Hepatocyte (in vitro differentiated cells): ENCODE measurements at places on chromosomes 12 and 14. TPM values are rescaled to one million over a fixed set of nuclear protein-coding genes. Genes with fewer than 3 reads are reported as not detected.

Gene NELL2
- total RNA-seq: 22.2 and 31.3 TPM in 2 replicates

Gene CFAP54
- total RNA-seq: 0.20 and 0.67 TPM in 2 replicates

- DNase-seq: no peak
Measured at GRCh38 chr12:80293759-80294158, 150.3 kb upstream of the PTPRQ start.

Gene GIT2
- total RNA-seq: 20.8 and 22.4 TPM in 2 replicates

DNA sequence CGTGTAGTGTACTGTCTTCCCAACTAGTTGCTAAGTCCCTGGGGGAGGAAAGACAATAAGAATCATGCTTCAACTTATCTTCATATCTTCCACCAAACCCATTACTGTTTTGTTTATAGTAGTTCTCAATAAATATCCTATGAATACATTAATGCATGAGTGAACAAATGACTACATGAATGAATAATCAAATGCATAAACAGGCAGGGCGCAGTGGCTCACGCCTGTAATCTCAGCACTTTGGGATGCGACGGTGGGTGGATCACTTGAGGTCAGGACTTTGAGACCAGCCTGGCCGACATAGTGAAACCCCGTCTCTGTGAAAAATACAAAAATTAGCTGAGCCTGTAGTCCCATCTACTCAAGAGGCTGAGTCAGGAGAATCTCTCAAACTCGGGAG lies 32.1 kb upstream of the NR2C1 start:
- no peak for DNase-seq

Gene SUSD6
- total RNA-seq: 16.2 and 28.4 TPM in 2 replicates

DNA sequence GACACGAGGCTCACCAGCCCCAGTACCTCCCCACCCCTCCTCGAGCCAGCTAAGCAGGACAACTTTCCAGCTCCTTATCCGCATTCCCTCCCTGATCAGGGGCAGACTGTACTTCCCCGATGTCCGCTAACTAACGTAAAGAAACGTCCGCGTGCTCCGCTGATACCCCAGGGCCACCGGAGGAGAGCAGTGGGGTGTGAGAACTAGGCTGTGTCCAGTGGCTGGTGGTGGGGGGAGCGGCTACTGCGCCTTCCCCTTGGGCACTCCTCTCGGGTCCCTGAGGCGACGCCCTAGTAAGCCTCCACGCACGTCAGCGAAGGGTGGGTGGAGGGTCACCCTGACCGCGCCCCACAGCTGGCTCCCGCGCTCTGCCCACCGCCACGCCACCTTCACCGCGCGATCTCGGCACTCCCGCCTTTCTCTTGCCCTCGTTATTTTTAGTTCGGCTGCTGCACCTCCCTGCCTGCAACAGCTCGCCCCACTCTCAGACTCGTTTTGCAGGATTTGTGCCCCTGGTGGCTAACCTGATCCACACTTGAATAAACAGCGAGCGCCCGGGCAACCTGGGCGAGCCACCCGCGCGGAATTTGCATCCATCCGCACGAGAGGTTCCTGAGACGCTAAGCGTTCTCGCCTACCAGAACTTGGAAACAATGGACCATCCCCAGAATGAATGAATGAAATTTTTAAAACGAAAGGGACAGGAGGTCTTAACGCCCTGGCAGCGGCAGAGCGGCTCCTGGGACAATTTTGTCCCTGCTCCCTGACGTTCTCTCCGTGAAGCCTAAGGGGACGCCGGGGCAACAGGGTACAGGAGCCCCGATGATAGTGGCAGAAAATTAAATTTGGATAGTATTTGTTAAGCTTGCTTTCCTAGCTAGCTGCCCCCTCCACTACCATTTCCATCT lies 6.9 kb upstream of the BMP4 start:
- peak; percentile 77 for DNase-seq

GRCh38 chr14:71942904-71943694 lies 10.9 kb downstream of the RGS6 start:
- no peak for DNase-seq

Gene EXD2
- 18.1 and 18.3 TPM in 2 replicates for total RNA-seq

- no peak for DNase-seq
Measured at GRCh38 chr14:23936084-23936829, 17.3 kb upstream of the DHRS4 start.

DNA sequence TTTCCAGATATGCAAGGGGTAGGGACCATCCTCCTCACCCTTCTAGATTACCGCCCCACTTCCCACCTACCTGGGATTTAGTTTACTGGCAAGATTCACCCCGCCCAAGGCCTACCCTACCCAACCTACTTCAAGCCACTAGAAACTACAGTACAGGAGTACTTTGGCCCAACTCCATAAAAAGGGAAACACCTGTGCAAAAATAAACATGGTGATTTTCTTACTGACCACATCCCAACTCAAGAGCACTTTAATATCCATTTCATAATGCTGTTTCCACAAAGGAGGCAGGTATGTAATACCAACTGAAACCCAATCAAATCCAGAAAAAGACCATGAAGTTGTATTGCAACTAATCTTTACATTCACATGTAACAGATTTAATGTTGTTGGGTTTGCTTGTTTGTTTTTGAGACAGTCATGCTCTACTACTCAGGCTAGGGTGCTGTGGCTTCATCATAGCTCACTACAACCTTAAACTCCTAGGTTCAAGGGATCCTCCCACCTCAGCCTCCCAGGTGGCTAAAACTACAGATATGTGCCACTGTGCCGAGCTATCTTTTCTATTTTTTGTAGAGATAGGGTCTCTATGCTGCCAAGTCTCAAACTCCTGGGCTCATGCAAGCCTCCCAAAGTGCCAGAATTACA lies 41.7 kb upstream of the RAP1B start:
- DNase-seq: no peak

- DNase-seq: peak; percentile 26
Measured at GRCh38 chr12:5409619-5410018, 22.3 kb upstream of the NTF3 start.

- DNase-seq: no peak
Measured at GRCh38 chr14:69350892-69351291, 47.2 kb downstream of the ERH start.

DNA sequence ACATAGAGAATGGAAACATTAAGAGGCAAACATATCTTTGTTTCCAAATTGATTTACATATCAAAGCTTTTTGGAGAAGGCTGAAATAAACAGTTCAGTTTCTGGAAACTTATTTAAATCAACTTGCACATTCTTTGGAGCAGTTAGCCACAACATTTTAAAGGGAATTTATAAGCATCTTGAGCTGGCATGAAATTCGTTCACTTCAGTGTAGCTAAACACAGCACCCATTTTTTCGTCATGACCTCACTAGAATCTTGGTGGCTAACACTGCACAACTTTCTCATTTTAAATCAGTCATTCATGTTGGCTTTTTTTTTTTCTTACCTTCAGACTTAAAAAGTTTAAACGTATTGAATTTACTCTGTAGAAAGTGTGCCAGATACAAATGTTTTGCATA lies 1139.9 kb upstream of the FLRT2 start:
- no peak for DNase-seq

DNA sequence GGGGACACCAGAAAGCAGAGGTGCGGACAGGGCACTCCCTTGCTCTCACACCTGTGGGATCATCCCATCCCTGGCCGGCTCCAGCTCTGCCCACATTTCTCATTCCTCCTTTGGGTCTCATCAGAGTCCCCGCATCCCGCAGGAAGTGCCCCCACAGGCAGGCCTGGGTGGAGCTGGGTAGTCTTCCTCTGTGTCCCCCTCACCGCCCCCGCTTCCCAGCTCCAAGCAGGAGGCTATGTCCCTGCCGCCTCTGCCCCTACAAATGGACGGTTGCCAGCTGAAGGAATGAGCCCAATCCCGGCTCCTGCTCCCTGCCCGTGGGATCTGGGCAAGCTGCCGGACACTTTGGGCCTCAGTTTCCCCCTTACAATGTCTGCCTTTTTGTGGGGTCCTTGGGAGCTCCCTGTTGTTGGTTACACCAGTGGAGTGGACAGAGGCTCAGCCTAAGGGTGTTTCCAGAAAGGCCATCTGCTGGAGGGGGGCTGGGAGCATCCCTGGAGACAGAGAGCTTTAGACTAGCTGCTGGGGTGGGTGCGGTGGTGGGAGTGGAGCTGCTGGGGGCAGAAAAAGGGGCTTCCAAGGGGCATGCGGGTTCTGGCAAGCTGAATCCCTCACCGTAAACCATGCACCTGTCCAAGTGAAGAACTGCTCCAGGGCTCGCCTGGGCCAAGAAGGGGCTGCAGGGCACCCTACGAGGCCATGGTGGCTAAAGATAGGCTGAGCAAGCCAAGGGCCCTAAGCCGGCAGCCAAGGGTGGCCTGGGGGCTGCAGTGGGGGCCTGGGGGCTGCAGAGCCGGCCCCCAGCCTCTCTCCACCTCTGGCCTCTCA lies 7.9 kb upstream of the GPR132 start:
- DNase-seq: peak; percentile 3

Gene ITGA7
- total RNA-seq: 13.0 and 15.2 TPM in 2 replicates

DNA sequence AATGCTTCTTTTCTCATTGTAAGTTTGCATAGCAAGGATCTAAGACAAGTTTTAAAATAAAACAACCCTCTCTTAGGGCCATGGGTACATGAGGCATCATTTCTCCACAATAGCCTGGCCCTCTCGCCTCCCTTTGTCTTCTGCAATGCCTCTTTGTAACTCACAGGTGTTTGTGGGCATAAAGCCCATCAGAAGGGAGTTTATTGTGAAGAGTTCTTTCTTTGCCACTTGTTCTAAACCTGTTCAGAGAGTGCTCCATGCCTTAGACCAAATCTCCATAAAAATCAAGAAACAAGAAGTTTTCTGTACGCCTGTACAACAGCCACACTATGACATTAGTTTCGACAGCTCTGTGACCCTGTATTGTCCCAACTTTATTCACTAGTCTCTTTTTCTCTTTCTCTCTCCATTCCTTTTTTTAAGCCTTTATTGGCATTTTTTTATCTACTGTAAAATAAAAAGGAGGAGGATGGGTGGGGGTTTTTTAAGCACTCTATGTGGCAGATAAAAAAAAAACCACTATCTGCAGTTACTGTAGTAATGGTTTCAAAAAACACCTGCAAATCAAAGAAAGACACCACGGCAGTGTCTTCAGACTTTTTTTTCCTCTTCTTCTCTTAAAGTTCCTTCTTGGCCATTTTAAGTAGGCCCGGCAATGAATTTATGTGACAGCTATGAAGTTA lies 1.6 kb downstream of the C12orf42 start:
- no peak for DNase-seq

GRCh38 chr12:75438059-75438754 lies 42.3 kb upstream of the GLIPR1 start:
- no peak for DNase-seq

- no peak for DNase-seq
Measured at GRCh38 chr14:75361751-75362433, 65.9 kb upstream of the JDP2 start.

- peak; percentile 21 for DNase-seq
Measured at GRCh38 chr14:78403278-78403815, 233.2 kb downstream of the NRXN3 start.

- DNase-seq: no peak
Measured at GRCh38 chr14:22428700-22429291, 160.2 kb downstream of the DAD1 start.

DNA sequence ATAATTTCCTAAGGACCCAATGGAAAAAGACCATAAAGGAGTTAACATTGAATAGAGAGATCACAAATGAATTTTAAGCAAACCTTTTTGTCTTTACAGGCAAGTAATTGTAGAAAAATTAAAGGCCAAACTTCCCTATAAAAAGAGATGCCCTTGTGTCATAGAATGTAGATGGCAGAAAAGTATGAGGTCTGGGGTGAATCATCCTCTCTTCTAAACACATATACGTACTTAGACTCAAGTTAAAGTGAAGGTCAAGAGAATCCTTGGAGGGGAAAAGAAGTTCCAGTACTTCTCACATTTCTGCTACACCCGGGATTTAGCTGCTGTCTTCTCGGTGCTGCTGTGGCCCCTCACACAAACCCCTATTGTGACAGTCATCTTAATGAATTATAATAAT lies 116.2 kb upstream of the ARID2 start:
- DNase-seq: no peak

Gene RNU4-1
- under 0.01 TPM in 2 replicates for total RNA-seq

Gene KLRC3
- not detected in 2 replicates for total RNA-seq

DNA sequence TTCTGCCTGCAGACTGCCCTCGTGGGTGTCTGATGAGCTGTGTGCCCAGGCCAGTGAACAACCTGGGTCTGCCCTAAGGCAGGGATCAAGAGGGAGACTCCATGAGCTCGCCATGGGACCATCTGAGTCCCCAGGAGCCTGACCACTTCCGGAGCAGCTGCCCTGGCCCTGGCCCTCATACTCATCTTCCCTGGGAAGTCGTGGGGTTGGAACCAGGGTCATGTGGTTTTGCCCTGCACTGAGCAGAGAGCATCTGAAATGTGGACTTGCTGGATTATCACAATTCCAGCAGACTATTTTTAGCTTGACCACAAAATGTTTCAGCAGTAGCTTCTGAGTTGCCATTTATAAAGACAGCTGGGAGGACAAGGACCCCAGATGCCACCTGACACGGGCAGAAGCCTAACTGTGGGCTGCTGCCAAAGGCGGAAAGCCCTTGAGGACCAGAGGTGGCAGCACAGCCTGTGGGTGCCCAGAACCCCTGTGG lies 6.7 kb downstream of the BTBD6 start:
- no peak for DNase-seq

GRCh38 chr12:24943947-24944600 lies 4.8 kb downstream of the BCAT1 start:
- no peak for DNase-seq

- no peak for DNase-seq
Measured at GRCh38 chr14:70896317-70896716, 10.9 kb upstream of the PCNX1 start.

DNA sequence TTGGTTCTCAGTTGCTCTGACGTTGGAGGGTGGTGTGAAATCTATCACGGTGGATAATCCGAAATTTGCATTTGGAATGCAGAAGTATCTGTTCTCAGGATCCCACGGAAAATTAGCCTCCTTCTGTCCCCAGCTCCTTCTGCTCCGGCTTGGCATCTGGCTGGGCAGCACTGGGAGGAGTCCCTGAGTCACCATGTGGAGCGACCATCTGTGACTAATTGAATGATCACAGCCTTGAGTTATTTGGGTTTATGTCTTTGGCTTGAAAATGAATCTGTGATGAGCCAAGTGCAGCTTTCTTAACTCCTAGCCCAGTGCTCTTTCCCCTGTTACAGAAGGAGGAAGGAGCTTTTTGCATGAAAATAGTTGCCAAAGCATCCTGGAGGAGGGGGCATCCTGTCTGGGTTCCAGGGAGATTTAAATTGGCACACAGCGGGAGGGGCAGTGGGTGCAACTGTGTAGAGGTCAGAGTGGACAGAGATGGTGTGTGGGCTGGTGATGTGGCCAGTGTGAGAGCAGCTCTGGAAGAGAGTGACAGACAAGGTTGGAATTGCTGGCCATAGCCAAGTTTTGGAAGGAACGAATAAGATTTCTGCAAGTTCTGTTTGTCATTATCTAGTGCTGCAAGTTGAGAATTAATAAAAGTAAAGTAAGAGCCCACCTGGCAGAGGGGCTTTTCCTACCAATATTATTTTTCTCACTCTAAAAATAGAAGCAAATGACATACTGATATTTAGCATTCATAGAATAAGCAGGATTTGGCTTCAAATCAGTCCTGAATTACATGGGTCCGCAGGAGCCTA lies 74.4 kb downstream of the SLC24A4 start:
- DNase-seq: no peak

Gene NPAS3
- total RNA-seq: 0.64 and 1.1 TPM in 2 replicates

DNA sequence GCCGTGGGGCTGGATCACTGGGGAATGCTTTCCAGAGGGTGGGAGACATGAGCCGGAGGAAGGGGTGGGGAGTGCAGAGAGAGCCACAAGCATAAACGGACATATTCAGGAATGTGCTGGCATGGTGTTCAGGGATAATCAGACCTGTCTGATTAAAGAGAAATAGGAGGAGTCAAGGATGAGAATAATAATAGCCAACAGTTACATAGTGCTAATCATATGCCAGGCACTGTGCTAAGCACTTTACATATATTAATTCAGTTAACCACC lies 43.7 kb downstream of the LTBP2 start:
- DNase-seq: no peak

Gene GPHN
- total RNA-seq: 9.3 and 15.4 TPM in 2 replicates
